ENCODE measurements at places on chromosomes 2 and 18. TPM values are rescaled to one million over a fixed set of nuclear protein-coding genes. Genes with fewer than 3 reads are reported as not detected.
A peak's percentile ranks its signal among the peaks of the same experiment; 100 is the strongest.

DNA sequence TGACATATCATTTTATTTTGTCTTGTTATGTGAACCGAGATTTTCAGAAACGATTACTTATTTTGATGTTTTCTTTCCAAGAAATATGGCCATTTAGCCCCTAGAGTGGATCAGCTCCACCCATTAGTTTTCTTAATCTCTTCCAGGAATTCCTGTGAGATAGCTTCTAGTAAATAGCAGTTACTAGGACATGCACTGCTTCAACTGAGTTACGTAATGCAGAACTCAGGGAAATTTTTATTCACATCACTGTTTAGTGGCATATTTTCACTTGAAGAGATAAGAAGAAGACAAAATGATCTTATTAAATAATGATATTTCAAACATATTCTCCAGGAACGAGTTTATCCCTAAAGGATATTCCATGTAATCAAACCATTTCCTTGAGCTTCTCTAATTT lies 573.5 kb upstream of the CNTNAP5 start:
- no peak for DNase-seq

- no peak for DNase-seq
Measured at GRCh38 chr2:47177043-47177565, 22.0 kb upstream of the STPG4 start.

DNA sequence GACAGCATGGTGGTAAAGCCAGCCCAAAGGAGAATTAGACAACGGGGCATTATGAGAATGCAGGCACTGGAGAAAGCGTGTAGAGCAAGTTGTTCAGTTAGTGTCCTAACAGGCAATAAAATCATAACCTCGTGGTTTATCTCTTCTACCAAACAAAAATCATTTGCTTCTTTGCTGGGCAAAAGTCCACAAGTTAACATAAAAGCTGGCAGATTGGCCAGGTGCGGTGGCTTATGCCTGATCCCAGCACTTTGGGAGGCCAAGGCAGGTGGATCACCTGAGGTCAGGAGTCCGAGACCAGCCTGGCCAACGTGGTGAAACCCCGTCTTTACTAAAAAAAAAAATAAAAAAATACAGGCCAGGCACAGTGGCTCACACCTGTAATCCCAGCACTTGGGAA lies 364.1 kb downstream of the SETBP1 start:
- no peak for DNase-seq

DNA sequence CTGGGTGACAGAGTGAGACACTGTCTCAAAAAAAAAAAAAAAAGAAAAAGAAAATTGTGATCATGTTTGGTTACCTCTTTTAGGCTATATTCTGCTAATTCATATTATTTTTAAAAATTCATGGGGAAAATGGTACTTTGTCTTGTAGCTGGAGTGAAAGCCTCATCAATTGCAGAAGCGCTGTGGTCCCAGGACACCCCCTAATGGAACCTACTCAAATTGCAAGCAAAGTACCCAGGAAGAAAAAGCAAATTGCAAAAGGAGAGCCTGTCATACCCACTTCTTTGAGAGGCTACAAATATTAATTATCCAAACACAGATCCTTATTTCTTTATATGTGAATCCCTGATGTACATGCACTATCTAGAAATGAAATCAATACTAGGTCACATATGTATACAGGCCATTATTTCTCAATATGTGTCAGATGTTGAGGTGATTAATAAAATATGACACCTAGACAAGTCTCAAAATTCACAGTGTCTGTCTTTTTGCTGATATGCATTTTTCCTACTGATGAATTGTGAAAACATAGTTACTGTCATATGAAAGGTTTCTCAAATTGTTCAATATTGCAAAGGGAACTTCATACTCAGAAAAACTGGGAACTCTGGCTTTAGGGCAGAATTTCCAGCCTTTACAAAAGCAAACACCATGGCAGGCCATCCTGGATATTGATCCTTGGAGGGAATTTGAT lies 12.6 kb downstream of the CRACDL start:
- DNase-seq = no peak

- no peak for DNase-seq
Measured at GRCh38 chr2:62724886-62725711, 19.6 kb downstream of the EHBP1 start.

- no peak for DNase-seq
Measured at GRCh38 chr2:187499941-187500532, 52.0 kb upstream of the CALCRL start.

- no peak for DNase-seq
Measured at GRCh38 chr2:714005-714741, 37.0 kb upstream of the TMEM18 start.

DNA sequence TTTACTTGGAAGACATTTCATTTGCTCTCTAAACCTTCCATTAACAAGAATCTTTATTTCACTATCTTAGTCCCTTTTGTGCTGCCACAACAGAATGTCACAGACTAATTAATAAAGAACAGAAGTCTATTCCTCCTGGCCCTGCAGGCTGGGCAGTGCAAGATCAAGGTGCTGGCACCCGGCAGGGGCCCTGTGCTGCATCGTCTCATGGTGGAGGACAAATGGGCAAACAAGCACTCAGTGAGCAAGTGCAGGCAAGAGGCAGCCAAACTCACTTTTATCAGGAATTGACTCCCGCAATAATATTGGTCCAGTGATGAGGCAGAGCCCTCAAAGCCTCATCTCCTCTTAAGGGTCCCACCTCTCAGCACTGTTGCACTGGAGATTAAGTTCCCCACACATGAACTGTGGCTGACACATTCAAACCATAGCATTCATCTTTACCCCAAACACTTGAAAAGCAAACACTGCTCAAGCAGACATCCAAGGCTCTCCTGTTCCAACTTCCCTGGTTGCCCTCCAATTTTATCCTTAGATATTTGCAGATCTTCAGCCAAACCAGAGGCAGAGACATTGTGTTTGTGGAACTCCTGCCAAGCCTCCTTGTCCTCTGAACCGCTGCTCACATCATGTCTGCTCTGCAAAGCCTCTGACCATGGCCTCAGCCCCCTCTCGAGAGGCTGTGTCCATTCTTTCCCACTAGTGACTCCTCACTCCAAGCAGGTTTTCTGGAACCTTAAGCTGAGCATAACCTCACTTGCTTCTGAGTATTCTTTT lies 404.4 kb upstream of the SOX11 start:
- no peak for DNase-seq

PRKAG3 gene
- total RNA-seq = not detected

PAX8 gene
- total RNA-seq = 1.6 TPM

GRCh38 chr18:45060102-45060501 lies 379.4 kb downstream of the SETBP1 start:
- no peak for DNase-seq

- peak; percentile 91 for DNase-seq
Measured at GRCh38 chr2:231648579-231649174, 56.0 kb downstream of the TEX44 start.

- peak; percentile 53 for DNase-seq
Measured at GRCh38 chr2:130156624-130157004, 11.7 kb upstream of the CCDC74B start.

DNA sequence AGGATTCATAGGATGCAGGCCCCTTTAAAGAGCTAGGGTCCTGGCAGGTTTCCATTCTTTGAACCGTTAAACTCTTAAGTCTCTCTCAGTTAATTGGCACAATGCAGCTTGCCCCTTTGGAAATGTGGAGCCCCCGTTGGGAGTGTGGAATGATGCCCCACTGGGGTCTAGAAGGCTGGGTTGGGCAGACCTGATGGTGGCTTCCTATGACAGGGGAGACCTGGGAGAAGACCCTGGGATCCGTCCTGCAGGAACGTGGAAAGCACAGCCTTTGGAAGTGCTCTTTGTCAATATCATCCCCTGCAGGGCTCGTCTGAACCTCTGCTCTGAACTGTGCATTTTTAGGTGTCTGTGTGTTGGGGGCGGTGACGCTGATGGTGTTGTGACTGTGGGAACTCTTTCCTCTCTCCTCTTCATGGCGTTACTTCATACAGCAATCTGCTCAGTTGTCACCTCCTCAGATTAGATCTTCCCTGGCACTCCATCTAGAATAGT lies 190.6 kb downstream of the MYCN start:
- no peak for DNase-seq

- no peak for DNase-seq
Measured at GRCh38 chr2:69811018-69811417, 18.4 kb upstream of the GMCL1 start.

CASP10 gene
- total RNA-seq = 31.6 TPM

GRCh38 chr2:98426771-98427170 lies 17.9 kb upstream of the INPP4A start:
- DNase-seq = no peak

GRCh38 chr18:35117951-35118411 lies 76.8 kb downstream of the MAPRE2 start:
- no peak for DNase-seq

GRCh38 chr2:112750560-112750843 lies 13.9 kb downstream of the CKAP2L start:
- no peak for DNase-seq

FTCDNL1 gene
- 2.1 TPM for total RNA-seq

DNA sequence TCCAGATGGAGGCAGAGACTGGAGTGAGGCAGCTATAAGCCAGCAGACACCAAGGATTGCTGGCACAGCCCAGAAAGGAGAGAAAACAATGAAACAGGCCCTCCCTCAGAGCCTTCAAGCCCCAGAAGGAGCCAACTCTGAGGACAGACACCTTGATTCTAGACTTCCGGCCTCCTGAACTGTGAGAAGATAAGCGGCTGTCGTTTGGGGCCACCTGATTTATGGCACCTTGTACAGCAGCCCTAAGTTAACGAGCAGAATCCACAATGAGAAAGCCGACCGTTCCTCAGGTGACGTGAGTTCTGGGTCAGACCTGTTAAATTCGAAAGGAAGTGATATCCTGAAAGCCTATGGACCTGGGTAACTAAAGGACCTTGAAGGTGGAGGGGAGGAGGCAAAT lies 7.3 kb upstream of the CNDP2 start:
- DNase-seq = no peak

ADGRF3 gene
- 0.17 TPM for total RNA-seq

OSBPL6 gene
- 2.6 TPM for total RNA-seq

- DNase-seq = no peak
Measured at GRCh38 chr2:66306483-66306882, 128.4 kb upstream of the MEIS1 start.

GRCh38 chr2:62733546-62733945 lies 28.0 kb downstream of the EHBP1 start:
- no peak for DNase-seq

DNA sequence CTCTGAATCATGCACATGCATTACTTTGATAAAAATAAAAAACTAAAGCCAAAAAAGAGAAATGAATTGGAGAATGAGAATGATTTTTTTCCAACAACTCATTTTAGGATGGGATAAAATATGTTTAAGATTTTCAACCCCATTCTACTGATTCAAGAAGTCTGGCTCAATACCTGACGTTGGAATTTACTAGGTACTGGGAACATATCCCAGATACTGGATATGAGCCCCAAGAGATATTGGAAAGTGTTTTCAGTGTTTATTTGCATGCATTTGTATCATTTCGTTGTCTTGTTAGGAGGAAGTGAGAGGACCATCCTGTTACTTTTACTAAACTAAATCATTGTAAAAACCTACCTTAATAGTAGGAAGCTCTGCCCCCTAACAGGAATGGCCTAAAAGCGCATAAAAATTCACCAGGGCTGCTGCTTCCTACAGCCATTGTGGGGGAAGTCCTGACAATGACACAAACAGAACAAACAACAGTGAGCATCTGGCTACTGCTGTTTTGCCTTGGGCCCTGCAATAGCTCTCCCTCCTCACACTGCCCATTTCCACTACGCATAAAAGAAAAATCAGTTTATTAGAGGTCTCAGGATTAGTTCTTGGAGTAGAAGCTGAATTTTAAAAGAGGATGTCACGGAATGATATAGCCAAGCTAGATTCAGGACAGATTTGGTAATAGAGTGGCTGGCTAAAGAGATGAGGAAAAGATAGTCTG lies 35.2 kb downstream of the ANKAR start:
- no peak for DNase-seq

- peak; percentile 79 for DNase-seq
Measured at GRCh38 chr2:130336877-130337734, 5.6 kb upstream of the IMP4 start.

GRCh38 chr2:8064603-8065002 lies 617.3 kb upstream of the ID2 start:
- no peak for DNase-seq

DNA sequence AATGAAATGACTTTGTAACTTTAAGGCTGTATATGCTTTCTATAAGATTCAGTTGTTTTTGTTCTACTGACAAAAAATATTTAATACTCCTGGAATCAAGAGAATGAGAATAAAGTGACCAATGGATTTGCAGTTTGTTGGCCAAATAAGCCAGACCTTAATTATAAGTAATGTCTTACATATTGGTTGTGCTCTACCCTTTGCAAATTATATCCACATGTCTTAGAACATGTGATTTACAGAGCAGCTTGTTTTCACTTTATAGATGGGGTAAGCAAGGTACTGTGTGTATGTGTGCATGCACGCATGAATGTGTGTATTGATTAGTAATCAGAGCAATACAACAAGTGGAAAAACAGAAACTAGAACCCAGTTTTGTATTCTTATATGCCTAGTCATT lies 59.1 kb downstream of the RMDN2 start:
- DNase-seq = no peak

GRCh38 chr2:62415019-62415431 lies 91.0 kb downstream of the TMEM17 start:
- DNase-seq = no peak

PPP4R1 gene
- total RNA-seq = 141 TPM

DNA sequence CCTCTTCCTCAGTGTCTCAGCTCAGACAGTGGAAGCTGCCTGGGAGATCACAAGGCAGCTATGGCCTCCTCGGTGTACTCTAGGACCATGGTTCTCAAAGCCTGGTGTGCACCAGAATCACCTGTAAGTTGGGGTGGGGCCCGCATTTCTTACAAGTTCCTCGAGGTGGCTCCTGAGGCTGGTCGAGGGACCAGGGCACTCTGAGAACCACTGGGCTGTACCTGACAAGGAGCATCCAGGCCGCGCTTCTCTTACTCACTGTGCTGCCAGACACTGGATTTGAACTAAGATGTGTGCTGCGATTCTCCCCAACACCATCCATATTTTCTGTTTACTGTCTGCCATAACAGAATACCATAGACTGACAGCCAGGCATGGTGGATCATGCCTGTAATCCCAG lies 59.5 kb downstream of the DIPK1C start:
- DNase-seq = no peak

GRCh38 chr2:99708231-99708630 lies 218.4 kb upstream of the REV1 start:
- DNase-seq = no peak

- peak; percentile 71 for DNase-seq
Measured at GRCh38 chr2:46548103-46548486, 68.7 kb downstream of the TMEM247 start.

DNA sequence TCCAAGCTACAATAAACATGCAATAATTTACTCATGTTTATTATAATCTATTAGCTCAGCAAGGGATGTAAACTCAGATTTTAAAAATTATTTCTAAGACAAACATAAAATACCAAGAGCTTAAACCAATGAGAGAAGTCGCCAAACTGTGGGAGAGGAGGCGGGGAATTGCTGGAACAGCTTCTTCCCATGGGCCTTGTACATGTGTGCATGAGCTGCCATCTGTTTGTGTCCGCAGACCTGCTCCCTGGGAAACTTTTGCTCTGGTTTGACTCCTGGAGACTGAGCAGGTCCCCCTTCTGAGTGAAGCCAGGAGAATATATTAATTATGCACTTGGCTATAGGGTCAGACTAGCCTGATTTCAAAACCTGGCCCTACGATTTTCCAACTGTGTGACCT lies 655.9 kb upstream of the SOX11 start:
- no peak for DNase-seq

GRCh38 chr2:216302981-216303676 lies 69.2 kb downstream of the MARCHF4 start:
- no peak for DNase-seq

Data from upper lobe of right lung (tissue), 1 donor.